ENCODE measurements at places on chromosomes 7 and 10.
A peak's percentile ranks its signal among the peaks of the same experiment; 100 is the strongest.

DNA sequence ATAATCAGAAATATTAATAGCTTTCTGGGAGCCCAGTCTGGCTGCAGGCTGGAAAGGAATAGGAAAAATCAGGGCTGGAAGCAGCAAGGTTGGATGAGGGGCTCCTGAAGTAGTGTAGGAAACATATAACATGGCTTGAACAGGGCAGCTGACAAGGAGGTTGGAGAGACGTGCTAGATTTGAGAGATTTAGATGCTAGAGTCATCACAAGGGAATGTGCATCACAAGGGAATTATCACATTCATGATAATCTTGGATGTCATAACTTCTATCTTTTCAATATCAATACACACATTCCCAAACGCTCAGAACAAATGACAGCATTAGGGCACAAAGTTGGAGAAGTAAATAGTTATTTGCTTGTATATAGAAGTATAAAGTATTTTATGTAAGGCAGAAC lies 120.9 kb upstream of the EGFR start:
- DNase-seq: no peak

- DNase-seq: no peak
Measured at GRCh38 chr7:74672343-74672915, 14.9 kb downstream of the GTF2I start.

GRCh38 chr7:134374291-134374690 lies 57.6 kb upstream of the SLC35B4 start:
- no peak for DNase-seq

DNA sequence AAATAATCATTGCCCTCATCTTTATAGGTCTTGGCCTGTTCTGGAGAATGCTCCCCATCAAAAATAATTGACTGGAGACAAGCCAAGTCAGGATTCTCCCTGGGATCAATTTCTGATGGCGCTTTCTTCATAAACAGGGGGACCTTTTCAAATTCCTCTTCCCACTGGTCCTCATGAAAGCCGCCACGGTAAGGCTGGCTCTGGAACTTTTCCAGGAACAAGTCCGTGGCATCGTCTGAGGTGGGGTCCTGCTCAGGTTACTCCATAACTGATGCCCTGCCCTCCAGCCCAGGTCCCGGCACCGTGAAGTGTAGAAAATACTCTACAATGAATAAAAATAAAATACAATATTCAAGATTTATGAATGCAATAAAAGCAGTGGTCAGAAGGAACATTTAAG lies 79.4 kb upstream of the IGFBP3 start:
- no peak for DNase-seq

GRCh38 chr10:131626274-131626673 lies 274.5 kb upstream of the PPP2R2D start:
- DNase-seq: no peak

GRCh38 chr7:4080954-4081353 lies 601.1 kb upstream of the FOXK1 start:
- DNase-seq: no peak

DNA sequence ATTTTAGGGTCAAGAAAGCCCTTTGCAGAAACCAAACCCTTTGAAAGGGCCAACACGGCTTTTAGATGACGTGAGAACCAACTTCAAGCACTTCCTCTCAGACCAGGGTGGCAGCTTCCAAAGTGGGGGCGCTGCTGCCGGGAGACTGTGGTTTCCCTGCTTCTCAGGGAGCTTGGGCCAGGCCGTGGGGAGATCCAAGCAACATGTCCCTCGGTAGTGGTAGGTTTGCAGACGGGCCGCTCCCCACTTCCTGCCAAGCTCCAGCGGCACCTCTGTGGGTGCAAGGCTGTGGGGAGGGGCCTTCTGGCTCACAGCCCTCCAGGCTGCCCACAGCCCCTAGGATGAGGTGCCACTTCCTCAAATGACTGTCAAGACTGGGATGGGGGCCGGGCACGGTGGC lies 132.4 kb downstream of the FAM53B start:
- DNase-seq: no peak

DNA sequence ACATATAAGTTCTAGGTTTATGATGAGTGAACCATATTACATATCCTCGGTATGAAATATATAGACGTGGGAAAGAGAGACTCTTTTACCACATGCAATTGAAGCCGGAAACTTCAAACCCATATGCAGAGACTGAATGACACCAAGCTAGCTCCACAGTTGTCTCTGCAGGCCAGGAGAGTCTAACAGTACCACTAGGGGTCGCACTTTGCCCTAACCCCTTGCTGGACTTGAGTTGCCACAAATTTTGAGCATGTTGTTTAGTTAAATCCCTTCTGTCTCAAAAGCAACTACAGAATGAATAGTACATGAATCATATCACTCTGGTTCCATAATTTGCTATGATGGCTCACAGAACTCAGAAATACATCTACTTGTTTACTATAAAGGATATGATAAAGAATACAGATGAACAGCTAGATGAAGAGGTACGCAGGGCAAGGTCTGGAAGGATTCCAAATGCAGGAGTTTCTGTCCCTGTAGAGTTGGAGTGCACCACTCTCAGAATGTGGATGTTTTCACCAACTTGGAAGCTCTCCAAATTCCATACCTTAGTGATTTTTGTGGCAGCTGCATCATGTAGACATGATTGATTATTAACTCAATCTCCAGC lies 112.4 kb upstream of the YAE1 start:
- DNase-seq: peak; percentile 10

GRCh38 chr7:120553491-120553890 lies 280.5 kb downstream of the KCND2 start:
- no peak for DNase-seq

- no peak for DNase-seq
Measured at GRCh38 chr10:89431977-89432376, 17.6 kb downstream of the IFIT5 start.

GRCh38 chr10:17235136-17235535 lies 7.1 kb downstream of the VIM start:
- DNase-seq: no peak

- no peak for DNase-seq
Measured at GRCh38 chr7:2628130-2628482, 3.7 kb upstream of the TTYH3 start.

DNA sequence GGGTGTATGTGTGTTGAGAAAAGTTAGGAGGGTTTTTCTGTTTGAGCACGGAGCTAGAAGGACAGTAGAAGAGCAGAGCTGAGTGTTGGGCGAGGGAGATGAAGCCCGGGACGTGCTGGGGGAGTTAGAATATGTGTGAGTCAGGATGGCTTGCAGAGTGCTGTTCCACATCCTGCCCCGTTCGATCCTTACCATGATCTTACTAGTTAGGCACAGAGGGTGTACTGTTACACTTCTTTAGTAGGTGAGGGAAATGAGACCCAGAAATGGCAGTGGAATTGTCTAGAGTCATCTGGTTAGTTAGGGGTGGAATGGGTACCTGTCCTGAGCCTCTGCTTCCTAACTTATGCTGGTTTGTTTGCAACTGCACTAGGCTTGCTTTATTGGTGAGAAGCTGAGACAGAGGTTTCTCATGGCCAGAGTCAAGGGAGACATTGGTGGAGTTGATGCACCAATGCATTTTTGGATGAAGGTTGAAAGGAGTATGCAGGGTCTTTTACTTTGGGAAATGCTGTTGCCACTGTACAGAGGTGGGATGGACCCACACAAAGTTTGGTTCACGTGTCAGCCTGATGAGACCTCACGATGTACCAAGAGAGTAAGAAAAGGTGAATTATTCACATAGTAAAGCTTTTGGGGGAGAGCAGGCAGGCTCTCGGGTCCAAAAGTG lies 42.4 kb downstream of the CCNY start:
- no peak for DNase-seq

DNA sequence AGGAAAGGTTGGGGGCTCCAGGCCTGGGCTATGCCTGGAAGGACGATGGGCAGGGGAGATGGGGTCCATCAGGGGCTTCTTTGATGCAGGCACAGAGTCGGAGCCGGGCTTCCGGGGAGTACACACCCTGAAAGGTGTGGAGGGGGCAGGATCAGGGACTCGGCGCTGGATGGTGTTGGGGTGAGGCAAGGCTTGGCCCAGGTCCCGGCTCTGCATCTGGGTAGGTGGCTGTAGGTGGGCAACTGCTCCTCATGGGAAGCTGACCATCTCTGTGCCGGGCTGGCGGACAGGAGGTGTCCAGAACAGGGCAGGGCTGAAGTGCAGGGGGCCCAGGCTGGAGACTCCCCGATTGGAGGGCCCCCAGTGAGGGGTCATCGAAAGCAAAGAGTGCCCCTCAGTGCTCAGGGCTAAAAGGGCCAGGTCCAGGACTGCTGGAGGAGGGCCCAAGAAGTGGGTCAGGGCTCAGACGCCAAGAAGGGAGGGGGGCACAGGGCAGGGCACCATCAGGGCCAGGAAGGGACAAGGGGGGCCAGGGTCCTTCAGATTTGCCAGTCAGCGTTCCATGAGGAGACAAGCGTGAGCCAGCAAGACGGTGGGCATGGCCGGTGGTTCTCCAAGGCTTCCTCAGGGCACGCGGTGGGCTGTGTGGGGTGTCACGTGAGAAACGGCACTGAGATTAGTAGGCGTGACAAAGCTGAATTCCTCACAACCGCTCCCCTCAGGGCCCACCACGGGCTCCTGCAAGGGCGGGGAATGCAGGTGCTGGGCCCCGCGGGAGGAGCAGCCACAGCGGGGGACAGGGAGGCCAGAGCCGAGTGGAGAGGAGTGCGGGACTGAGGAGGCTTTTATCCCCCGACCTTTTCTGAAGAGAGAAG lies 97.0 kb downstream of the BMS1 start:
- no peak for DNase-seq

- peak; percentile 75 for DNase-seq
Measured at GRCh38 chr7:35799846-35800717, 775 bp upstream of the SEPTIN7 start.

- DNase-seq: no peak
Measured at GRCh38 chr7:141166926-141167325, 93.1 kb downstream of the TMEM178B start.

DNA sequence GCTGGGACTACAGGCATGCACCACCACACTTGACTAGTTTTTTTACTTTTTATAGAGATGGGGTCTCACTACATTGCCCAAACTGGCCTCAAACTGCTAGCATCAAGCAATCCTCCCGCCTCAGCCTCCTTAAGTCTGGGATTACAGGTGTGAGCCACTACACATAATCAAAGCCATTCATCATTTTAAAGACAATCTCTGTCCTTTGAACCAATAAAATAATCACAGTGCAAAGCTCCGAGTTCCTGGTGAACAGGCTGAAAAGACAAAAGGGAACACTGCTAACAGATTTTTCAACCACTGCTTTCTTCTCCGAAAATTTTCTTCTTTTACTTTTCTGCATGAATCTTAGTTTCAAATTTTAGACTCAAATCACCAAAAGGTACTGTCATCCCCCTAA lies 58.5 kb downstream of the PARD3 start:
- no peak for DNase-seq

- no peak for DNase-seq
Measured at GRCh38 chr10:58513188-58514110, 777 bp downstream of the BICC1 start.

DNA sequence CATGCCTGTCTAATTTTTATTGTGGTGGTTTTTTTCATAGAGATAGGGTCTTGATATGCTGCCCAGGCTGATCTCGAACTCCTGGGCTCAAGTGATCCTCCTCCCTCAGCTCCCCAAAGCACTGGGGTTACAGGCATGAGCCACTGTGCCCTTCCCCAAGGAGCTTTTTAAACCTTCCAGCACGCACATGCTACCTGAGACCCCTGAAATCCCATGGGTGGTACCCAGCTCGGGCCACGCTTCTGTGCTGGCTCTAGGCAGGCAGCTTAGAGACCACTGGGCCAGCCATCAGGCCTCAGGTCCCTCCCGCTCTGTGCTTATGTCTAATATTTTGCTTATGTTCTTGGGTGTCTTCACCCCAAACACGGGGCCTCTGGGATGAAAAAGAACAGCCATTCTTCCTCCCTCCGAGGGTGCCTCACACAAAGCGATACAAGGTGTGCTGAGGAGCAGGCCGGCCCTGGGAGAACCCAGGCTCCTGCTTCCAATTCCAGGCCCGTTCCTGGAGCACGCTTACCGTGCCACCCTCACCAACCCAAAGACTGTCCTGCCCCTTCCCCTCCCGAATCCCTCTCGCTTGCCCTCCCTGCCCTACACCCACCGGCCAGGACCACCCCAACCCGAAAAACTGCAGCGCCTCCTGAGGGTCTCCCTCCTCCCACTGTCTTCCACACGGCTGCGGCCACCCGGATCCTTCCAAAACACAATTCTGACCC lies 10.9 kb downstream of the SPOCK2 start:
- no peak for DNase-seq

- no peak for DNase-seq
Measured at GRCh38 chr10:60050366-60050765, 144.0 kb upstream of the CCDC6 start.

DNA sequence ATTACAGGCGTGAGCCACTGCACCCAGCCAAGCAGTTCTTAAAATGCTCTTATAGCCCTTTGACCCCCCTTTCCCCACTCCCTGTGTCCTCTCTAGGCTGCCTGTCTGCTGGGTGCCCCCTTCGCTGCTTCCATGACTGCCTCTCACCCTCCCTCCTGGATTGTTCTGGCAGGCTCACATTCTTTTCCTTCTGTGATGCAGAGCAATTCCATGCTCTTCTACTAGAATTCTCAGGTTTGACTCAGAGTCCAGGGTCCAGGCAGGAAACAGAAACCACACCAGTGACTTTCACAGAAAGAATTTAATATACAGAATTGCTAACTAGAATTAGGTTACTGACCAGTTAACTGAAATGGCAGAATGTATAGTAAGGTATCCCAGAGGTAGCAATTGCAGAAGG lies 244.8 kb downstream of the BAMBI start:
- DNase-seq: no peak

GRCh38 chr10:66752714-66753113 lies 173.1 kb upstream of the LRRTM3 start:
- no peak for DNase-seq

GRCh38 chr7:112202816-112203215 lies 3.4 kb downstream of the DOCK4 start:
- no peak for DNase-seq

DNA sequence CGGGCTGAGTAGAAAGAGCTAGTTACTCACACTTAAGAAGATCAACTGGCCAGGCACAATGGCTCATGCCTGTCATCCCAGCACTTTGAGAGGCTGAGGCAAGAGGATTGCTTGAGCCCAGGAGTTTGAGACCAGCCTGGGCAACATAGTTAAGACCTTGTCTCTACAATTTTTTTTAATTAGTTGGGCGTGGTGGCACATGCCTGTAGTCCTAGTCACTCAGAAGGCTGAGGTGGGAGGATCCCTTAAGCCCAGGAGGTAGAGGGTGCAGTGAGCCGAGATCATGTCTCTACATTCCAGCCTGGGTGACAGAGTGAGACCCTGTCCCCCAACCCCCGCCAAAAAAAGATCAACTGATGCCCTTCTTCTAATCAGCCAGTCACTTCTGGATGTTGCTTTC lies 74.6 kb upstream of the ATP6V0A4 start:
- no peak for DNase-seq

- no peak for DNase-seq
Measured at GRCh38 chr10:111137587-111137986, 60.8 kb downstream of the ADRA2A start.

DNA sequence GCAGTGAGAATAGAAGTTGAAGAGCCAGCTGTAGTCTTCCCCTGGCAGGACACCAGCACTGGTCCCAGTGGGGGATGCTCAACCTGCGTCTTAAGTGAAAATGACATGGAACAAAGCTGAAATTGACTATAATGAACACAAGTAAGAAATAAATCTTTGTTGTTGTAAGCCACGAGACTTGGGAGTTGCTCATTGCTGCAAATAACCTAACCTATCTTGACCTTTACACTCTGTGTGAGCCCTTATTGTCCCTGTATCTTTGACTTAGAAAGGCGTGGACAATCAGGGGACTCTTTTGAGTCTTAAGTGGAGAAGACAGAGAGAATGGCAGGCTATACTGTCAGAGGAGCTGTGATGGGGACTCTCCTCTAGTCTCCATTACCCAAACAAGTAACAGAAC lies 16.9 kb downstream of the ZC3HAV1L start:
- DNase-seq: no peak

- no peak for DNase-seq
Measured at GRCh38 chr7:120997882-120998474, 9.5 kb downstream of the CPED1 start.
